ENCODE measurements at places on chromosomes 5 and 9. TPM values are rescaled to one million over a fixed set of nuclear protein-coding genes. Genes with fewer than 3 reads are reported as not detected.

DNA sequence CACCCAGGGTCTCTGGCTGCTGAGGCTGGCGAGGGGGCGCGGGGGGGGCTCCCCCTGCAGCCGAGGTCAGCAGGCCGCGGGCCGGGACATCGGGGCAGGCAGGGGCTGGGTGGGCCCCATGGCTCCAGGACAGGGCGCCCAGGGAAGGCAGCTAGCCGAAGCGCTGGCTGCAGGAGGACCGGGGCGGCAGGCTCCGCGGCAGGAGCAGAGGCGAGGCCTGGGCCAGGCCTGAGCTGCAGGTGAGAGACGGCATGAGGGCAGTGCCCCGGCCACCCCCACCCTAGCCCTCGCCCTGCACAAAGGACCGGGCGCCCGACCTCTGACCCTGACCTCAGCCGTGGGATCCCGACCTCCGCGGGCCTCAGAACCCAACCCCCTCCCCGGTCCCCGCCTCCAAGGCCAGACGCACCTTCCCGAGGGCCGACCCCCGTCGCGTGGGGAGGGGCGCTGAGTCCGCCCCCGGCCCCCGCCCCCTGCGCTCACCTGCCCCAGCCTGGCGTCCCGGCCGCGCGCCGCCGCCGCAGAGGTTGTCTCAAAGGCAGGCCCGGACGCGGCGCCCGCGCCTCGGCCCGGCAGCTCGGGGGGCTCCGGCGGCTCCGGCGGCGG is 431 bp downstream of the RNF208 start:
- DNase-seq, result no peak

- no peak for DNase-seq
These were observed 16.7 kb downstream of the ATPSCKMT start for GRCh38 chr5:10233011-10233410.

DBN1 gene
- 22.4 TPM for total RNA-seq

- DNase-seq, result peak; percentile 27
These were observed 233.5 kb upstream of the WWC1 start for GRCh38 chr5:168057905-168058304.

GRCh38 chr9:78930281-78930680 is 633.4 kb downstream of the PSAT1 start:
- no peak for DNase-seq

ADAMTS12 gene
- total RNA-seq, result 1.4 TPM

Data from left ventricle myocardium superior (tissue), 1 donor.